Vagina (tissue), 2 donors: ENCODE measurements at places on chromosomes 5 and 9.

DNA sequence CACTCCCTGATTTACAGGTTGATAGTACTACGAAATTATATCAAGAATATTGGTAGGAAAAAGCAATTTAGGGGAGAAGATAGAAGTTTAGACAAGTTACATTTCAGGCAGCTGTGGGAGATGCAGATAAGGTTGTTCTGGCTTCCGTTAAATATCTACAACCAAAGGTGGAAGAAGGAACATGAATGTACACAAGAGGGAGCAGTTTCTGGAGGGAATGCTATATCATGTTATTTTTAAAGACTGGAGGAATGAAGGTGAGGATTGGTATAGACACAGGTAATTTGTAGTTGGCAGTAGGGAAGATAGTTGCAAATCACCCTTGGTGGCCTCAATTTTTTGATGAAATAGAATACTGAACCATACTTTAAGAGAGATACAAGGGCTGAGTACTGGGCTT, 187.3 kb upstream of the NMUR2 start:
- DNase-seq, result no peak

DNA sequence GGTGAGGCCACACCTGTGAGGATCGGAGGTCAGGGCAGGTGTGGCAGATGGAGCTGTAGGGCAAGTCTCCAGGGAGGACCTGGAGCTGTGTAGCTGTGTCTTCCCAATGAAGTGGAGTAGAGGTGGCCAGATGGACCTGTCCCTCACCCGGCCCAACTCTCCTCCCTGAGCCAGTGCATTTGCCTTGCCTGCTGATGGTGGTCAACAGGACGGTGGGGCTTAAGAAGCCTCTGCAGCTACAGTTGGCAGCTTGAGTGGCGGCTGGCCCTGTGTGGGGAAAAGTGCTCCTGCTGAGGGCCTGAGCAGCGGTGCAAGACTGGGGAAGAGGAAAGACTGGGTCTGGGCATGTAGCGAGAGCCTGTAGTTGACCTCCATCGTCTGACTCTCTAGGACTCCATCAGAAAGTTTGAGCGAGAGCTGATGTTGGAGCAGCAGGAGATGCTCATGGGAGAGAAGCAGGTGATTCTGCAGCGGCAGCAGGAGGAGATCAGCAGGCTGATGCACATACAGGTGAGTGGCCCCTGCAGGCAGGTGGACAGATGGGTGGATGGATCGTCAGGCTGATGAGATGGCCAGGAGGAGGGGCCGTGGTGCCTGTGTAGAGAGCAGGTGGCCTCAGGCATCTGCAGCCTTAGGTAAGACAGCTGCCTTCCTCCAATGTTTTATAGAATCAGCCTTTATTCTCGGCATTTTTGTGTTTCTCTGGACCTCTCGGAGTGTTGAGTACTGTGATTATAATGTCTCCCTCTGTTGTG, 24.9 kb downstream of the PITX1 start:
- DNase-seq, result no peak

DNA sequence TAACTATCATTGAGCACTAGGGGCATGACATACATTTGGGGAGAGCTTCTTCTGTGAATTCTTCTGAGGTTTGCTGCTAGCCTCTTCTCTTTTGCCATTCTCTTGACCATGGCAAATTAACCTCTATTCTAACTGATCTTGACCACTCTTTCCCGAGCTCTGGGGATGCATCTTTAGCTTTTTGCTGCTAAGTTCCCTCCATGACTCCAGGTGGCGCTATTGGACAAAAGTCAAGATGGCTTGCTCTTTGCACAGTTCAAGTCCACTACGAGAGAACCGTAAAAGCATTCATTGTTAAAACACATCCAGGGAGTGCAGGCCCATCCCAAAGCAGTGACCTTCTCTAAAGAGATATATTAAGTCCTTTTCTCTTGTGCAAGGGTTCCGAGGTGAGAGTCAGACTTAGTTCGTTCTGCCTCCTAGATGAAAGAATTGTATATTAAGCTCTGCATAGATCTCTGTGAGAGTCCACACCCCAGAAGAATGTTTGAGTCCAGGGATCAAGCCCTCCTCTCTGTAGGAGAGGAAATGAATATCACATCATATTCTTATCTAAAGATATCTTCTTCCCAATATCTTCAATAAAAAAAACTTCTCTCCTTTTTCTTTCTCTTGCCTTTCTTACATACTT, 1152.9 kb upstream of the CDH6 start:
- DNase-seq, result no peak

DNA sequence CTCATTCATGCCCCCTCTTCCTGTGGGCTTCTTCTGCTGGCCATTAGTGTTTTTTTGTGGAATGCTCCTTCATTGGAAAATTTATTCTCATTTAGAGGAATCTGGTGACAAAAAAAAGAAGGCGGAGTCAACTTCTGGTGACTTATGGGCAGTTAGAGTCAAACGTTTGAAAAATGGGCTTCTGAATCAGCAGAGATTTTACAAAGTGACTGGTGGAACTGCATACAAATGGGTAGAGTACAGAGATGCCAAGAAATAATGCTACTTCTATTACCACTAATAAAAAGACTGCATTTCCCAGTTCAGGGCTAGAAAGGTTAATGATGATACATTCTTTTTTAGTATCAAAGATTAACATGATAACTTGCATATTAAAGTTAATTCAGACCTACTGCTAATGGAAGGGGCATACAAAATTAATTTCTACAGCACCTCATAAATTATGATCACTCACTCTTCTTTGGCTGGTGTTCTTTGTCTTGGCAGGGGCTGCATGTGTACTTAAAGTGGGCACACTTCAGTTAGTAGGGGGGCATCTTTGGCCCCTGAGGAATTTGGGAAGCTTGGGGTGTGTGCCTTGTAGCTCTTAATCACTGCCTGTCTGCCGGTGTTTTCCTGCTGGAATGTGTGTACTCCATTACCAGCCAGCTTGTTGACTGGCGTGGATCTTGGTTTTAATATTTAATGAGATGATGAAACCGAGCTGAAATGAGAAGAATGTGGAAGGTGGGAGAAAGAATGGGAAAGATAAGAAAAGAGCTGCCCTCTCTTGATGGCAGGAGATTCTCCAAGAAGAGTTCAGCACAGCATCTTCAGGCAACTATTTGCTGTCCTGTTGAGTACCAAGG, 148.9 kb downstream of the DOCK2 start:
- no peak for DNase-seq

GRCh38 chr9:3526997-3527940, 1.5 kb upstream of the RFX3 start:
- DNase-seq, result no peak

GRCh38 chr9:72022841-72023240, 37.6 kb downstream of the C9orf57 start:
- no peak for DNase-seq

DNA sequence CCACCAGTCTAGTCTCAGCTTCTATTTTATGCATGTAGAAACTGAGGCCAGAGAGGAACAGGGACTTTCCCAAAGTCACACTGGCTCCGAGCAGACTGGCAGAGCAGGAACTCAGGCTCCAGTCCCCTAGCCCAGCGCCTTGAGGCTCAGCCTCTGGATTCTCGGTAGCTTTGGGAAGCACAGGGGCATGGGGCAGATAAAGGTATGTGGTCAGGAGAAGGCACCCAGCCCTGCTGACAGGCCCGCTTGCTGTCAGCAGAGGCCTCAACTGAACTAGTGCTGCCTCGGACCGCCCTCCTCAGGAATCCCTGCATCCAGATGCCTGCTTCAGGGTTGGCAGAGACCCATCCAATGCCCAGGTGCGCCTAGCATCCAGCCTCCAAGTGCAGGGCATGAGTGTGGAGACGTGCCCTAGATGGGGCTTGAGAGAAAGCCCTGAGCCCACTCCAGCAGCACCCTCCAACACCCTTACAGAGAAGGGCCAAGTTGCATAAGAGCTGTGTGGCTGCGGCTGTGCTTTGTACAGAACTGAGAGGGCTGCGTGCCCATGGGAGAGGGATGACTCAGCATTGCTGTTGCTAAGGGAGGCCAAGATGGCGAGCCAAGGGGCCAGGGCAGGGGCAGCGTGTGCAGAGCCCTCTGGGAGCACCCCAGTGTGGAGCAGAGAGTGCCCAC, 168.6 kb downstream of the MACROH2A1 start:
- DNase-seq, result no peak

DNA sequence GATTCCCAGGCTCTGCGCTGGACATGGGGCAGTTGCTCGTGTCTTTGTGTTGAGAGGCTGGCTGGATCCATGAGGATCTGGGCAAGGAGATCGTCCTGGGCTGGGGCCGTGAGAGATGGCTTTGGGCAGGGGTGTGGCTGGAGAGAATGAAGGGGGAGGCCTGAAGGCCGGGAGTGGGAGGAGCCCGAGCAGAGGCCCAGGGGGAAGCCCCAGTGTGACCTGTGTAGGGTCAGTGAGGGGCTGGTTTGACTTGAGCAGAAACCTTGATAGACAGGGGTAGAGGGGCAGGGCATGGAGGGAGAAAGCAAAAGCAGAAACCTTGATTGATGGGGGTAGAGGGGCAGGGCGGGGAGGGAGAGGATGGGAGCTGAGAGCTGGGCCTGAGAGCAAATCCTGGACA, 54.4 kb upstream of the ASS1 start:
- DNase-seq, result no peak

- no peak for DNase-seq
Measured at GRCh38 chr5:109297900-109298299, 111.9 kb downstream of the PJA2 start.

- no peak for DNase-seq
Measured at GRCh38 chr5:55467862-55468551, 66.8 kb downstream of the PLPP1 start.

GRCh38 chr5:127223256-127223974, 67.2 kb upstream of the MEGF10 start:
- no peak for DNase-seq

- DNase-seq, result no peak
Measured at GRCh38 chr5:124402144-124402581, 344.3 kb downstream of the ZNF608 start.

DNA sequence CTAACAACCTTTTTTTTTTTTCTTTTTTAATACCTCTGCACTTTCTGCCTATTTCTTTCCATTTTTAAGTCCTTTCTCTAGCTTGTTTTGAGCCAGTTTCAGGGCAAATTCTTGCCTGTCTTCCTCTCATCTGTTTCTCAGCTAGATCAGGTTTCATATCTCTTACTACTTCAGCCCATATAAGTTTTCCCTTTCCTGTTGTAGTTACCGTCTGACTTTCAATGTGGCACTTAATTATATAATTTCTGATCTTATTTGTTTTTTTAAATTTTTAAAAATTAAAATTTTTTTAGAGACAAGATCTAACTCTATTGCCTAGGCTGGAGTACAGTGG, 104.7 kb upstream of the ELL2 start:
- no peak for DNase-seq

DNA sequence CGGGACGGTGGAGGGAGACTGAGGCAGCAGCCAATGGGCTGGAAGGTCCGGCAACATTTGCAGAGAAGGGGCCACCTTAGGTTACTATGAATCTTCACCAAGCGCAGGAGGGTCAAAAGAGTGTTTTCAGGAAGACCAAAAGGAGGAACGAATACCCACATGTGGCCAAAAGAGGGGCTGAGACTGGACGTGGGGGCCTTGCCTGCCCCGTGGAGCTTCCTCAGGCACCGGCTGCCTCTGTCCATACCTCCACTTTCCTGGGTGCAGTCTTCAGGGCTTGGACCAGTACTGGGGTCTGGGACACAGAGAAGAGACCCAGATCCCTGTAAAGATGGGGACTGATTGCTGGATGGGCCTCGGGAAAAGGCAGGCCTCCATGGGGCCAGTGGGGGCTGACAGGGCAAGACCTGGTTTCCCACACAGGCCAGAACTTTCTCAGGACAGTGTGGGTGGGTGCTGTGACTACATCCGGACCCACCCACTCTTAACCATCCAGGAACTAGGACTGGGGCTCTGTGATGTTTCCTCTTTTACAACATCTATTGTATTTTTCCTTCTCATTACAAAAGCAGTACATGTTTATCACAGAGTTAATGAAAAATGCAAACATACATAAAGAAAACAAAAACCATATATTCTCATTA, 294.7 kb downstream of the ZSWIM6 start:
- no peak for DNase-seq

- DNase-seq, result no peak
Measured at GRCh38 chr5:14775857-14776256, 95.7 kb downstream of the ANKH start.

- no peak for DNase-seq
Measured at GRCh38 chr5:63085561-63085960, 506.9 kb downstream of the LRRC70 start.

DNA sequence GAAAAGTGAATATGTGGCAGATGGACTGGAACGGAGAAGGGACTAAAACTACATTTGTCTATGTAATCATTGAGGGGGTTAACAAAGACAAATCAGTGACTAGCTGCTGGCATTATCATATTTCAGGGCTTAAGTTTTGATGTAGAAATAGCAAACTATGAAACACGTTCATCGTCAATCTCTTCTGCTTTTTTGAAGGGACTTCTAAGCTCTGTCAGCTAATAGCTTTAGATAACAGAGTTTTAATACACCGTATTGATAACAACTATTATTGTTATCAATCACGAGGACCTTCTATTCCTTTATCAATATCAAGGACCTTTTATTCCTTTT, 38.9 kb upstream of the MRPS30 start:
- DNase-seq, result no peak

GRCh38 chr5:17436350-17436749, 61.7 kb upstream of the TAF11L2 start:
- DNase-seq, result no peak

DNA sequence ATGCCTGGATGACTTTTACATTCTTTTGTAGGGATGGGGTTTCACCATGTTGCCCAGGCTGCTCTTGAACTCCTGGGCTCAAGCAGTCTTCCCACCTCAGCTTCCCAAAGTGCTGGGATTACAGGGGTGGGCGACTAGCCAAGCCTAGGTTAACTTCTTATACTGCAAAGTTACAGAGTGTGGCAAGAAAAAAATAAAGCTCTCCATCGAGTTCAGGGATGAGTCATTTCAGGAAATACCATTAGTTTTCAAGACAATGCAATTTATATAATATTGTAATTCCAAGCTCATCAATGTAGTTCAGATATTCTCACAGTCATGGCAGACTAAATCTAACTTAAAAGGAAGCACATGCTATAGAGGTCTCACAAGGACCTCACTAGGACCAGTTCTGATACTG, 11.5 kb upstream of the ABO start:
- DNase-seq, result no peak

DNA sequence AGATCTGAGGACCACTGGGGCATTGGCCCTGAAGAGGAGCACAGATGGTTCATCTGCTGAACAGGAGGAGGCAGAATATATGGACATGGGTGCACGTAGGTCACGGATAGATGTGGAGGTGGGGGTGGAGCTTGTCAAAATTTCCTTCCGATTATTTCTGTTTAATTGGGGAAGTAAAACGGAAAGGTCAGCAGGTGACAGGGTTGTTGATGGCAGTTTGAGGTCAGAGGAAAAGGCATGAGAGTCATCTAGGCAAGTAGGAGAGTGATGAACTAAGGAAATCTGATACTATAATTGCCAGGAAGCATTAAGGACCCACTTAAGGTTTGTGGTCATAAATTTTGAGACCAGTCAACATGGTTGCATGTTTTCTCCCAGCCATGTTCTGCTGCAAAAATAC, 8.4 kb upstream of the FAM81B start:
- DNase-seq, result no peak

GRCh38 chr5:31976169-31976568, 197.9 kb downstream of the GOLPH3 start:
- no peak for DNase-seq
